ENCODE measurements at places on chromosomes 4 and X. TPM values are rescaled to one million over a fixed set of nuclear protein-coding genes. Genes with fewer than 3 reads are reported as not detected.

GRCh38 chr4:8515316-8516060 lies 64.7 kb upstream of the GPR78 start:
- DNase-seq: no peak

DNA sequence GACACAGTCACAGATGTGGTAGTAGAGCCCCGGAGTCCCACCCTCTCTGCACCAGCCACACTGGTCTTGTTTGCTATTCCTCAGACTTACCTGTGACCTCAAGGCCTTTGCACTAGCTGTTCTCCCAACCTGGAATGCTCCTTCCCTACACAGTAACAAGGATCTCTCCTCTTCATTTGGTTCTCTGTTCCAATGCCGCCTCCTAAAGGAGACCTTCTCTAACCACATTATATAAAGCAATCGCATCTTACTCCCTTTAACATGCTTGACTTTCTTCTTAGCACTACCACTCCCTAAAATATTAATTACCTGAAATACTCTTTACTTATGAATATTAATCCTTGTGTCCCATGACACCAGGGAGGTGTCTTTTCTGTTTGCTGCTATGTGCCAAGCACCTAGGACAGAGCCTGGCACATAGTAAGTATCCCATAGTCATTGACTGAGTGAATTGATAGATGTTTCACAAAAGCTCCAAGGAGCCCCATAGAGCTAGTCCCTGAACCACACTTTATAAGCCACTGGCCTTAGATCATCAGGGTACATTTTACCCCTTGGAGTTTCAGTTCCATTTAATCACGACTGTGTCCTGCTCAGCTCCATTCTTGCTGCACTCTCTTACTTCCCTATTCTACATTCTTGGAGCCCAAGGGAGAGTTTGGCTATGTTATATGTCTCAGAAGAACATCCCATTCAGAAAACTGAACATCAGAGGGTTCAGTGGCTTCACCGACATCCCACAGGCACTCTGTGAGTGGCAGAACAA lies 312.7 kb downstream of the RAB28 start:
- DNase-seq: no peak

GRCh38 chrX:17758382-17758781 lies 21.1 kb downstream of the SCML1 start:
- DNase-seq: no peak

- DNase-seq: no peak
Measured at GRCh38 chr4:26764231-26764630, 96.4 kb upstream of the STIM2 start.

HS3ST1 gene
- total RNA-seq: 0.94 TPM

GPR119 gene
- total RNA-seq: not detected

DNA sequence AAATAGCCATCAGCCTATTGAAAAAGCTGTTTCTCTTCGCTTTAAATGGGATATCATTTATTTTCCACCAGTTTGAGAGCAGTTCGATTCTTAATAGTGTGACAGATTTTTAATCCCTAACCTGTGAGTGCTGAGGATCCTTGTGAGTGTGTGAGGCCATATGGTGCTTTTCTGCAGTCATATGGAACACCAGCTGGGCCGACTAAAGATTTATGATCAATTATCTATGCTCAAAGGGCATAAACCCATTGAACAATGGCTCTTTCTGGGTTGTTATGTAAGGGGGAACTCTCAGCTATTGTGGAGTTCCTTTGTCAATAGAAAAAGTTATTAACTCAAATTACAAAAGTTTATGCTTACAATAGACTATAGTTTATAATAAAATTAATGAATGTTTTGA lies 1003.6 kb downstream of the FAT4 start:
- no peak for DNase-seq

CENPVL1 gene
- total RNA-seq: not detected

DNA sequence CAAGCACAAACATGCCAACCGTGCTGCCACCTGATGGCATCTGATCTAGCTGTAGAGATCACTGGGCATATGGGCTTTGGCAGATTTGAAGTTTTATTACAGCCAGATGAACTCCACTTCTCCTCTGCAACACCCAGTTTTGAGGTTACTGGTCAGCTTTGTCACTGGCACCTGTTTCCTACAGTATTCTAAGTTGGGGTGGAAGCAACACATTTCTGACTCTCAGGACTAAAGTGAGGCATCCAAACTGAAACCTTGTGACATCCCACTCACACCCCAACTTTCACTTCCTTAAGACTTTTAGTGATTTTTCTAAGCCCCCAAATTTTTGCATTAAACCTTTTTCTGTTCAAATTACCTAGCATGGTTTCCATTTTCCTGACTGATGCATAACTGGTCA lies 115.1 kb upstream of the PCDH18 start:
- no peak for DNase-seq

DNA sequence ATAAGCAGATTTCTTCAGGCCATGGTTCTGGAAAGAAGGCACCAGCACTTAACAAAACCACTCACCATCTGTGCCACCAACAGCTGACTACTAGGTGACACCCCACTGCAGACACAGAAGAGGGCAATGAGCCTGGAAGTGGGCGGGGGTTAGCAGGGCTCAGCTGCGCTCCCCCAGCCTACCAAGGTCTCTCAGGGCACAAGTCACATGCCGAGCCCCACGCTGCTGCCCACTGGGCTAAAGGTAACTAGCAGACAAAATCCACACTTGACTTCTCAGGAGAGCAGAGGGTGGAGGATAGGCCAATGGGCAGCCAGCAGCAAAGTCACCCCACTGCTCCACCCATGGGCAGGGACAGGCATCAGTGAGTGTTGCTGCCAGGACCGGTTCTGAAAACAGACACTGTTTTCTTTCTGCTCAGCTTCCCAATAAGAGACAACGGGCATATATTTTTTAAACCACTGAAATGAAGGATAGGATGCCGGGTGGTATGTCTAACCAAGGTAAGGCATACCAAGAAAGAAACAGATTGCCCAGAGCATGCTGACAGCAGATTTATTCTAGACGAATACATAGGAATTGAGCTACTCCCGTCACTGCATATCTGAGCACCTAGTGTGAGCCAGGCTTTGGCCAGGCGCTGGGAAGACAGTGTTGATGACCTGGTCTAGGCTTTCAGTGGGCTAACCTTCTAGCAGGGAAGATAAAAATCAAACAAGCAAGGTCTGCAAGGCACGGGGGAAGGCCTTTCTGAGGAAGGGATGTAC lies 20.1 kb downstream of the ACSL1 start:
- peak; percentile 90 for DNase-seq
